Dermis microvascular lymphatic vessel endothelial cell (primary cell): ENCODE measurements at places on chromosomes 1 and 21. TPM values are rescaled to one million over a fixed set of nuclear protein-coding genes. Genes with fewer than 3 reads are reported as not detected.

CD247 gene
- total RNA-seq = under 0.01 and 0.13 TPM in 2 replicates

LCK gene
- total RNA-seq = under 0.01 TPM in 2 replicates

FAM43B gene
- under 0.01 TPM in 1 of 2 replicates, not detected in the other for total RNA-seq

SPAG17 gene
- not detected in 2 replicates for total RNA-seq

SPRR2G gene
- not detected in 2 replicates for total RNA-seq

CFHR4 gene
- total RNA-seq = not detected in 2 replicates

THEM5 gene
- not detected in 2 replicates for total RNA-seq

HOOK1 gene
- under 0.01 TPM in 2 replicates for total RNA-seq

S100A3 gene
- total RNA-seq = 0.38 and 2.3 TPM in 2 replicates

CFAP298 gene
- total RNA-seq = 33.6 and 34.1 TPM in 2 replicates

TEX38 gene
- not detected in 2 replicates for total RNA-seq

OR6K3 gene
- not detected in 2 replicates for total RNA-seq

SHE gene
- total RNA-seq = 69.1 and 86.5 TPM in 2 replicates

DCLRE1B gene
- total RNA-seq = 1.8 and 2.5 TPM in 2 replicates

FAM76A gene
- total RNA-seq = 6.2 and 9.7 TPM in 2 replicates

PLA2G2F gene
- total RNA-seq = not detected in 2 replicates

PITHD1 gene
- total RNA-seq = 30.4 and 51.2 TPM in 2 replicates

SDHB gene
- total RNA-seq = 134 and 143 TPM in 2 replicates

RPL5 gene
- total RNA-seq = 1,100 and 1,183 TPM in 2 replicates

ARHGEF16 gene
- total RNA-seq = 0.39 and 0.76 TPM in 2 replicates

HES2 gene
- total RNA-seq = 16.2 and 17.6 TPM in 2 replicates

IGFN1 gene
- total RNA-seq = not detected in 2 replicates

C1orf94 gene
- not detected in 2 replicates for total RNA-seq

FCRL4 gene
- not detected in 2 replicates for total RNA-seq
